Left ventricle myocardium inferior (tissue), 1 donor: ENCODE measurements at places on chromosomes 5 and 9.

- DNase-seq, result no peak
These were observed 9.7 kb downstream of the LIFR start for GRCh38 chr5:38546691-38547146.

DNA sequence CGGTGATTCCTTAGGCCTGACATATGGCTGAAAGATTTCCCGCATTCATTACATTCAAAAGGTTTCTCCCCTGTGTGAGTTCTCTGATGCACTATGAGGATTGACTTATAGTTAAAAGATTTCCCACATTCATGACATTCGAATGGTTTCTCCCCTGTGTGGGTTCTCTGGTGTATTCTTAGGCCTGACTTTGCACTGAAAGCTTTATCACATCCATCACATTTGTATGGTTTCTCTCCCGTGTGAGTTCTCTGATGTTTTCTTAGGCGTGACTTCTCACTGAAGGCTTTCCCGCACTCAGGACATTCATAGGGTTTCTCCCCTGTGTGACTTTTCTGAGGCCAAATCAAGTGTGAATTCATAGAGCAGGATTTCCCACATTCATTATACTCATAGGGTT is 35.8 kb downstream of the ZNF782 start:
- DNase-seq, result no peak

GRCh38 chr9:32264170-32264864 is 120.1 kb upstream of the ACO1 start:
- no peak for DNase-seq

GRCh38 chr9:112861638-112862555 is 28.8 kb downstream of the SLC46A2 start:
- DNase-seq, result peak; percentile 27

- no peak for DNase-seq
These were observed 128.3 kb downstream of the GPBP1 start for GRCh38 chr5:57302164-57302563.

GRCh38 chr9:14027116-14027800 is 286.7 kb downstream of the NFIB start:
- DNase-seq, result peak; percentile 67

- DNase-seq, result no peak
These were observed 23.6 kb downstream of the PLPP7 start for GRCh38 chr9:131312822-131313770.

- no peak for DNase-seq
These were observed 44.3 kb downstream of the TMEM252 start for GRCh38 chr9:68496356-68496755.

DNA sequence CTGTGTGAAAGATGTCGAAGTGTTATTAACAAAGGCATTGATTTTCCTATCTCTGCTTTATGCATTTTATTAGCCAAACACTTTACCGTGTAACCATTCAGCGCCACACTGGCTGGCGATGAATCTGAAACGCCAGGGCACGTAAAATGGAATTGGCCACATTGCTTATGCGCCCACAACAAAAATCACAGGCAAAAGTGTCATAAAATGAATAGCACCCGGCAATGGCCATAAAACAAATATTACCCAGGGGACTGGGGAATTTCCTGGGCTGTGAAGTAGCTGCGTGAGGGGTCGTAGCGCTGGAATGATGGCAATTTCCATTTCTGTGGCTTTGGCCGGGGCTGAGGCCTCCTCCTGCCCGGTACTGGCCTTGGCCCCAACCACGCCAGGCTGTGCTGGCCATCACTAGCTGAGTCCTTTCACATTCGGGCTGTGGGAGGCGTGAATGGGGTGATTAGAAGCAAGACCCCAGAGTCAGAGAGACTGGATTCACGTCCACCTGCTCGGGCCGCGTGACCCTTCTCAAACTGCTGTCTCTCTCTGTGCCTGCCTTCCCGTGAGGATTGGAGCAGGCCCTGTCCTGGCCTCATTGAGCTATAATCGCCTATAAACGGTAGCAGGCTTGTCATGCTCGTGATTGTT is 254.5 kb downstream of the PBX3 start:
- DNase-seq, result no peak

- no peak for DNase-seq
These were observed 310.1 kb downstream of the PLK2 start for GRCh38 chr5:58149746-58150145.

GRCh38 chr5:95784514-95785302 is 37.8 kb downstream of the GLRX start:
- no peak for DNase-seq

- DNase-seq, result no peak
These were observed 31.9 kb downstream of the CAMK4 start for GRCh38 chr5:111256128-111256527.

- DNase-seq, result no peak
These were observed 44.7 kb upstream of the DMAC1 start for GRCh38 chr9:7844242-7844641.

- DNase-seq, result no peak
These were observed 800.9 kb downstream of the DNAH5 start for GRCh38 chr5:13143630-13144029.

DNA sequence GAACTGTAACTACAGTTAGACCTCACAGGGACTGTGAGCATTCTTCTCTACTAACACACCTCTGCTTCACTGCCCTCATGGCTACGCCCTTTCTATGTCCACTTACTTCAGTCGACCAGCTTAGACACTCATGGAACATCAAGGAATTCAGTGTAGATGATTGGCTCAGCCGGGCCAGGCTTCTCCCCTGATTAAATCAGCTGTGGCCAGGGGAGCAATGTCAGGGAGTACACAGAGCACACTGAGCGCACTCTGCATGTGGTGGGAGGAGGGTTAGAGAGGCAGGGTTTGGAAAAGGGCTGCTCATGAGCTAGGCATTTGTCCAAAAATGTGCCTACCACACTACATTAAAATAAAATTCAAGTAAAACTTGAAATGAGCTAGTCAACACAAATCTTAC is 400.5 kb downstream of the ARRDC3 start:
- DNase-seq, result no peak

DNA sequence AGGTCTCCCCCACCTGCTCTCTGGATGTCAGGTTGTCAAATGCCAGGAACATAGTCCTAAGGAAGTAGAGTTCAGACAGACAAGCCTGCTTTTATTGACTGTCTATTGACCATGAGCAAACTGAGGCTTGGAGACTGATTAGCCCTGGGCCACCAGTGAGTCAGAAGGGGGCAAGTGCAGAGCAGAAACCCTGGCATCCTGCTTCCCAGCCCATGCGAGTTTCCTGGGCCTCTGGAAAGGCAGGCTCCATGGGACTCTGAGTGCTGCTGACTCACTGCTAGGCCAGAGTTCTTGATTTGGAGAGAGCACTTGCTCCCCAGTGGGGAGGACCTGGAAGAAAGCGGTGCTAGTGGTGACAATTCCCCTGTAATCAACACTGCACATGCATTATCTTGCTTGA is 2.8 kb upstream of the HBEGF start:
- DNase-seq, result no peak

- DNase-seq, result no peak
These were observed 13.9 kb downstream of the KDM4C start for GRCh38 chr9:6771722-6772121.

GRCh38 chr5:154095904-154096303 is 57.1 kb downstream of the MFAP3 start:
- DNase-seq, result no peak

DNA sequence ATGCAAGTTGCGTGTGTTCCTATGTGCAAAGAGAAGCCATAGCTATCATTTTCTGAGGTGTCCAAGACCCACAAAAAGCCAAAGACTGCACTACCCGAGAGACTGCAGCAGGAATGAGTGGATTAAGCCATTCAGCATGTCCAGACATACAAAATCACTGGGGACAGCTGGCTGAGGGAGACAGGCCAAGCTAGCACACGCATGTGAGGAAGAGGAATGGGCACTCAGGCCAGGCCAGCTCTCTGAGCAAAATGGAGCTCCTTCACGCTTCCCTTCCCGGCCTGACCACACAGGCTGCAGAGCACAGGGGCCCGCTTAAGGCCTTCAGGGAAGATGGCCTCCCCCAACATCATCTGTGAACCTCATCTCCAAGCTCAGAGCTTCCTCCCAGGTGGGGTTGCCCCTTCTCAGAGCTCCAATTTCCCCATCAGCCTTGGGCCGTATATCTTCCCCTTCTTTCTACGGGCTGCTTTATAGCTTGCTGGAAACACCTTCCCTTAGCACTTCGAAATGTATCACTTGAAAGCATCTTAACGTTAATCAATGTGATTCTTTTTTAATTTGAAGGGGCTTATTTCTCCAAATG is 8.4 kb downstream of the DCANP1 start:
- DNase-seq, result no peak

- no peak for DNase-seq
These were observed 81.6 kb downstream of the PPP2R2B start for GRCh38 chr5:146796911-146797310.

DNA sequence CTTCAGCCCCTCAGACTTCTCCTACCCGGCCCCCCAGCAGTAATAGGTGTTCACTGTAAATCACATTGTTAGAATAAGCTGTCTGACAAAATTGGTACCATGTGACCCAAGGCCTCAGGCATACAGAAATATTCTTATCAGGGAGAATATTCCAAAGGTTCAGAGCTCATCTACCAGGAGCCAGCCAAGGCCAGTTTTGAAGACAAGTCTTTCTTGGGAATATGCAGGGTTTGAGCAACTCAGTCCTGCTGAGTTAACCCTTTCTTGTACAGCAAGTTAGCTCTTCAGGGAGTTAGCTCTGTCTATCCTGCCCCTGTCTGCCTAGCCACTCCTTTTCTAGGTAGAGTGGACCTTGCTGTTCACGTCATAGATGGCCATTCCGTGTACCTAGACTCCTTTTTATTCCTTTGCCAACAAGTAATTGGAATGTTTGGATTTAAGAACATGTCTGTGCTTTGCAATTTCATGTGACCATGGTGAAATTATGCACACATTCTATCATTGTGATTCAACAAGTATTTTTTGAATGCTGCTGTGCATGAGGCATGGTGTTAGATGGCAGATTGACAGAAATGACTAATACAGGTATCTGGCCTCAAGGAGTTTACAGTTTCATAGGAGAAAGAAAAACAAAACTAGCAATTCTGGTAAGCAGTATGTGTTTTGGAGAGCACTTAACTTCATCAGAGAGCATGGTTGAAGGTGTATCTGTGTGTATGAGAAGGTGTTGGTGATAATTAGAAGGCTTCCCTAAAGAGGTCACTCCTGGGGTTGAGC is 22.6 kb downstream of the TGFBR1 start:
- no peak for DNase-seq

GRCh38 chr9:121731919-121732318 is 80.5 kb downstream of the DAB2IP start:
- no peak for DNase-seq

GRCh38 chr5:138459311-138459933 is 5.9 kb upstream of the EGR1 start:
- DNase-seq, result no peak

DNA sequence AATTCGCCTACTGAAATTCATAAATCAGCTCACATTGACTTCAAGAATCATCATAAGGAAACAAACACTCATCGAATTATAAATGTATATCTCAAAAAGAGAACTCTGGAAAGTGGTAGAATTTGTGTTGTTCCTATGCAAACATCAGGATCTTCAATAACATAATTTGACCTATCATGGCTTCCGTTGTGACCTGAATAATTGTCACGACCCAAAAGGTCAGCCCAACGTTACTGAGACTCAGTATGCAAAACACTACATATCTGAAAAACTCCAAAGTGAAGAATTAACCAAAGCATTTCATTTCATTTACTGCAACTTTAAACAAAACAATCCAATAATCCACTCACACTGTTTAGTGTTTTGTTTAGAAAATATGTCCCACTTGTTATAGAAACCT is 1.2 kb downstream of the RAPGEF6 start:
- no peak for DNase-seq

DNA sequence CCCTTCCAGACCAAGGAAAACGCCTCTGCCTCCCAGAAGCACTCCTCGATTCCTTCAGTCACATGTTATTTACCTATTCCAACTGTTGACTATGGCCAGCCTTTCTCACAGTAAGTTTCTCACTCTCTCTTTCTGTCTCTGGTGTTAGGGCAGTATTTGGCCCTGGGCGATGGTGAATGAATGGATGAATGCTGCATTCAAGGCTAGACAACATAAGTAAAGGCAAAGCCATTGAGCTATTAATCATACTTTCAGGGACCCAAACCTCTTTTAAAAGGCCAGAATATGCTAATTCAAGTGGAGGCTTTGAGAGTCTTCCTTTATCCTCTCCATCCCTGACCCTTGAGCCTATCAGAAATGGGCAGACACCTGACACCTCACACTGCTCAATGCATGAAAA is 78.5 kb downstream of the SEC61B start:
- DNase-seq, result no peak

- no peak for DNase-seq
These were observed 473 bp downstream of the IRGM start for GRCh38 chr5:150846654-150847333.

GRCh38 chr9:105928416-105928815 is 234.1 kb downstream of the TMEM38B start:
- no peak for DNase-seq

DNA sequence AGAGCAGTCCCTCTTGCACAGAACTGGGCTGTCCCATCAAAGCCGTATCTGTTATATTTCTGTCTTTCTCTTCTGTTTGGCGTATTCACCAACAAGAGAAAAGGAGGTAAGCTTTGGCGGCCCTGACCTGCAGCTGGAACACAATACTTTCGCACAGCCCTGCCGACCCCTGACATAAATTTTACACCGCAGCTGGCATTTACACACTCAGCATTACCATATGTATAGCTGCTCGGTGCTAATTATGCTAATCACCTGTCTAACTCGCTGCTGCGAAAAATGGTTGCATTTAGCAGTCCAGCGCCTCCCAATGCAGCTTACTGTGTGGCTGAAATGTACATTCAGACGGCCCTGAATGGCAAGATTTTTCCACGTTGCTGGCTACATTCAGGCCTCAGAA is 20.8 kb downstream of the PTCH1 start:
- DNase-seq, result no peak

GRCh38 chr5:25286319-25286718 is 641.5 kb upstream of the CDH10 start:
- no peak for DNase-seq

- no peak for DNase-seq
These were observed 183.2 kb downstream of the ACTL7B start for GRCh38 chr9:108672475-108673190.

DNA sequence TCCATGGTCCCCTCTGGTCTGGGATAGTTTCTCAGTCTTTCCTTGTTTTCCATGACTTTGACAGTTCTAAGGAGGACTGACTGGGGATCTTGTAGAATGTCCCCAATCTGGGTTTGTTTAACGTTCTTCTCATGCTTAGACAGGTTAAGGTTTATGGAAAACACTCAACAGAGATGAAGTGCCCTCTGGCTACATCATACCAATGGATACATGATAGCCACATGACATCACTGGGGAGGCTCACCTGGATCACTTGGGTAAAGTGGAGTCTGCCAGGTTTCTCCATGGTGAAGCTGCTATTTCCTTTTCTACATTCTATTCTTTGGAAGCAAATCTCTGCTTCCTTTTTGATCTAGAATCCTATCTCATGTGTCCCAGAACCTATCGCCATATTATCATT is 23.8 kb upstream of the ALDH1B1 start:
- DNase-seq, result no peak

GRCh38 chr5:59036274-59036961 is 453.5 kb downstream of the RAB3C start:
- no peak for DNase-seq
